ENCODE measurements at places on chromosomes 7 and 10.

GRCh38 chr7:46542076-46542475 lies 621.0 kb upstream of the IGFBP3 start:
- DNase-seq, result no peak

DNA sequence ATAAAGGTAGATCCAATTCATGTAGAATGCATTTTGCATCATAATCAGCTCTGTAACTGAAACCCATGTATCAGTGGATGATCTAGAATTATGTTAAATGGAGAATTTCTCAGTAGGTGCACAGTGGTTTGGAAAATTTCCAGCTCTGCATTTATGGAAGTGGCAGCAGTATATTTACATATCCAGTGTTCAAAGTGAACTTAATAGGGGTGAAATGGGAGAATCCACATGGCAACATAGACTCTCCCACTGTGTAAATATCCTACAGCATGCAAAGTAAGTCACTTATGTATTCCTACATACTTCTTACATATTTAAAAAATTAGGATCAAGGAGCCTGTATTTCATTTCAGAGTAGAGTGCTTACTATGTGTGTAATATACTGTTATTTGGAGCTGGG lies 35.3 kb downstream of the CDC14C start:
- DNase-seq, result no peak

DNA sequence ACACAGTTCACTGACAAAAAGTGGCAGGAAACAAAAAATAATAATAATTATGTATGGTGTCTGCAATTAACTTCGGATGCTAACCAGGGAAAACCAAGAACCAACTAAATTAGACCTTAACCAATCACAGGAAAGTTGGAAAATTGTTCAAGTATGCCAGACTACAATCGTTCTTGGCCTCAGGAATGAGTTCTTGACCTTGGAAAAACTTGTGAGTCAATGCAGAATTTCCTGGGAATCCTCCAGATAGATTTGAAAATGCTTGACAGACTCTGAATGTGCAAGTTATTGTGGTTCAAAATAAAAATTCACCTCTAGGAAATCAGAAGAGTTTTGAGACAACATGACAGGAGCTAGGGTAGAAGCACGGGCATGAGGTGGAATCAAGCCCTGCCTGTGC lies 171.5 kb downstream of the C7orf25 start:
- DNase-seq, result no peak

GRCh38 chr7:469563-469961 lies 50.1 kb downstream of the PDGFA start:
- DNase-seq, result no peak

GRCh38 chr10:117241541-117242462 lies 888 bp downstream of the SLC18A2 start:
- DNase-seq, result no peak

- no peak for DNase-seq
Measured at GRCh38 chr7:135001390-135002165, 15.3 kb downstream of the AGBL3 start.

DNA sequence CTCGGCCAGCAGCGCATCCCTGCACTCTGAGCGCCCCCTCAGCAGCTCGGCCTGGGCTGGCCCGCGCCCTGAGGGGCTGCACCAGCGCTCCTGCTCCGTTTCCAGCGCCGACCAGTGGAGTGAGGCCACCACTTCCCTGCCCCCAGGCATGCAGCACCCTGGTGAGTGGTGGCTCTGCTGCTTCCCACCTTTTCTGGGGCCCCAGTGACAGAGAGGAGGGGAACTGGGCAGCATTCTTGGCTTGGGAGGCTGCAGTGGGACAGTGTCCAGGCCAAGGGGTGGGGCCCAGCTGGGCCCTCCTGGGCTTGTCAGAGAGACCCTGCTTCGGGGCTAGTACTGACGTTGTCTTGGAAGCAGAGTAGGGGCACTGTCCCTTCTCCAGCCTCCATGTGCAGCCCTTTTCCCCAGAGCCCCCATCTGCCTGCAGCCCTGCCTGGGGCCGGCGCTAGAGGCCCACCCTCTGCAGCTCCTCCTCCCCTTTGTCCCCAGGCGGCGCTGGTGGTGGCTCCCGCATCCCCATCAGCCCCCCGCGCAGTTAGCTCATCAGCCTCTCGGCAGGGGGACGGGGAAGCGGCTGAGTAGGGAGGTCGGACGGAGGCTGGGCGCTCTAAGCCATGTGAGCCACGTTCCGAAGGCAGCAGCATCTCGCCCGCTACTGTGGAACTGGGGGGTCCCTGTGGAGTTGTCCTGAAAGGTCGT lies 29.2 kb downstream of the GBX1 start:
- DNase-seq, result no peak

GRCh38 chr7:97116308-97116707 lies 1.2 kb upstream of the SDHAF3 start:
- DNase-seq, result no peak

DNA sequence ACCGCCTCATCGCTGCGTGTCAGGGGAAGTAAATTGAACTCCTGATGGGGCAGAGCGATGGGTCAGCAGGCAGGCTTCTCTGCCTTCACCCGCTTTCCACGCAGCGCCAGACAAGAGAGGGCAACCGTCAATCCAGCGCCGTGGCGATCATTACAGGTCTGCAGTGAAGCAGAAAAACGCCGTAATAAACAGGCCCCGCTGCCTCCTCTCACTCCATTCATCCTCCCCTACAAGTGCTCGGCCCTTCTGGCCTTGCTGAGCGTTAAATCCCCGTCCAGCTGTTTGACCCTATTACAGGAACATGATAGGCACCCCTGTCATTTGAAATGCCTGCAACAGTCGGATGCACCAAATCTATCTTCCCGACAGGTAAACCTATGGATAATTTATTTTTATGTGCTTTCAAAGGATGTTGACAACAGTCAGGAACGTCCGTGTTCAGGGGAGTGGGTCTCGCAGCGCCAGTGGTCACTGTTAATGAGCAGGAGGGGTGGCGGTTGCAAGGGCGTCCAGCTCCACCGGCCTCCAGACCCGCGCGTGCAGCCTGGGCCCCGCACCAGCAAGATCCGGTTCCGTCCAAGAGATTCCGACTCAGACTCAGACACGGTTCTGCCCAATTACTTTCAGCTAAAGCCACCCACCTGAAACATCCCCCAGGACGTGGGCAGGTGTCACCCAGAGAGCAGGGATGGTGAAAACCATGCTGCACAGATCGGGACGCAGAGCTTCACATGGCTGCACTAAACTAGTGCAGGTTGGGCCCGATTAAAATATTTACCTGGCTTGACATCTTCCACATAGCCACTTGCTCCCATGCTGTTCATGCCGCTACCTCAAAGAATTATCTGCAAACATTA lies 508.0 kb upstream of the MGMT start:
- DNase-seq, result no peak

DNA sequence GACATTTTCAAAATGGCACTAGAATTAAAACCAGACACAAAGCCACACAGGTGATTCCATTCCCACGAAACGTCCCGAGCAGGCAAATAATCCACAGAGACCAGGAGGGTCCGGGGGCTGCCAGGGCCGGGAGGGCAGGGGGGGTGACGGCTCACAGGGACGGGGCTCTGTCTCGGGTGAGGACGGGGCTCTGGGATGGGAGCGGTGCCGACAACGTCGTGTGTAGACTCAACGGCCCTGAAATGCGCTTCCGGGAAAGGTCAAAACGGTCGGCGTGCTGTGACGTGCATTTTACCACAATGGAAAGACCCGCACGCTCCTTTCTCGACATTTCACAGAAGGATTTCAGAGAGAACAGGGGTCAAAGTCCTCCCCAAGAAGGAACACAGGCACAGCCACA lies 63.3 kb upstream of the PDGFA start:
- DNase-seq, result no peak

GRCh38 chr10:47309408-47310089 lies 9.6 kb downstream of the GDF10 start:
- no peak for DNase-seq

DNA sequence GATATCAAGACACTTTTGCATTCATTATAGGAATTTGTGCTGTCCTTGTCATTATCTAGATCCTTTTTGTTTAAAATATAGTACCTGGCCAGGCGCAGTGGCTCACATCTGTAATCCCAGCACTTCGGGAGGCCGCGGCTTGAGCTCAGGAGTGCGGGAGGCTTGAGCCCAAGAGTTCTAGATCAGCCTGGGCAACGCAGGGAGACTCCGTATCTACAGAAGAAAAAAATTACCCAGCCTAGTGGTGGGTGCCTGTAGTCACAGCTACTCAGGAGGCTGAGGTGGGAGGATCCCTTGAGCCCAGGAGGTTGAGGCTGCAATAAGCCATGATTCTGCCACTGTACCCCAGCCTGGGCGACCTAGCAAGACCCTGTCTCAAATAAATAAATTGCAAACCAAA lies 621 bp upstream of the MORN4 start:
- DNase-seq, result no peak

DNA sequence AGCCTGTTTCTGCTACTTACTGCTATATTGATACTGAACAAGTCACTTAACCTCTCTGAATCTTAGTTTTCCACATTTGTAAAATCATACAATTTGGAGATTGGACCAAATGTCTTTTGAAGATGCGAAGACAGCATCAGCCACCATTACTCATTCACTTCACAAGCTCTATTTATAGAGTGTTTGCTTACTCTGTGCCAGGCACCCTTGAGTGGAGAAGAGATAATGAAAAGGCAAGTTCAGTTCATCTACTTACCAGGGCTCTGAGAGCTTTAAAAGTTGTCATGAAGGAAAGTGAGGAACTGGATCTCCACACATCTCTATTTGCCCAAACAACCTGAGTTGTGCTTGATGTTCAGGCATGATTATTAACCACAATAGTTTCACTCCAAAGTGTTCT lies 277.5 kb downstream of the CSTF2T start:
- no peak for DNase-seq

- DNase-seq, result no peak
Measured at GRCh38 chr10:63720676-63721075, 199.5 kb downstream of the REEP3 start.

DNA sequence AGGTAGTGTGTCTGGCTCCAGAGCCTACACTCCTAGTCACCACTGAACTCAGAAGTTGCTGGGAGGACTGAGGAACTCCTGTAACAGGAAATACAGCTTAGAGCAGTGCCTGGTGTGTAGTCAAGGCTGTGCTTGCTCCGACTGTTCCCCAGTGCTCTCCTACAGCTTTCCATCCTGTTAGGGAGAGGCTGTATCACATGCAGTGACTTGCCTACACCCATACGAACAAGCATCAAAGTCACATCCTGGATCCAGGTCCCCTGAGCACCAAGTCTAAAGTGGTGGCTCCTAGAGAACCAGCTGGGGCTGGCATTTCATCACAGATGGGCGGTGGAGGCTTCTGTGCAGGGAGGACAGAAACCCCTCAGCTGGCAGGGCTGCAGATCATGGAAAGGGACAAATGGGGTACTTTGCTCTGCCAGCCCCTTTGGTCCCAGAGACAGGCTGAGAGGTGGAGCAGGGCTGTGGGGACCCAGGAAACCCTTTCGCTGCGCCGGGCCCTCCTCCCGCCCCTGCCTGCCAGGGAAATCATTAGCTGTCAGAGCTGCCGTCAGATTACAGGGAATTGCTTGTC lies 7.7 kb downstream of the ASB10 start:
- no peak for DNase-seq

- DNase-seq, result no peak
Measured at GRCh38 chr7:36391436-36392198, 2.0 kb downstream of the ANLN start.

- no peak for DNase-seq
Measured at GRCh38 chr10:99808270-99808669, 25.8 kb downstream of the ABCC2 start.

- DNase-seq, result no peak
Measured at GRCh38 chr10:52390388-52390787, 76.3 kb downstream of the DKK1 start.

DNA sequence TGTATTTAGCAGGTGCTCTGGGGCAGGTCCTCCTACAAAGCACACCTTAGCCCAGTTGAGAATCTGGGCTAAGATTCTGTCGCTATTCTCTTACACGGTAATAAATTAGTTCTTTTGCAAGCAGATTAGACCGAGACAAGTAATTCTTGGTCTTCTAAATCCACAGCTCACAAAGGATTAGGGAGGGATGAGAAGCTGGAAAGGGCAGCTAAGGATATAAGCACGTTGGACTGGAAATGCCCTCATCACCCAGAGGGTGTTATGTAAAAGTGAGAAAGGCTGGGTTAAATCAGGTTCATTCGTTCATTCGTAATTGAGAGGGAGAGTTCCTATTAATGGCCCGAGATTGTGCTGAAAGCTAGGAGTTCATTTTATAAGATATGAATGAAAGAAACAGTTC lies 41.8 kb downstream of the PFKFB3 start:
- no peak for DNase-seq

GRCh38 chr7:80480566-80480965 lies 31.3 kb downstream of the GNAT3 start:
- no peak for DNase-seq

DNA sequence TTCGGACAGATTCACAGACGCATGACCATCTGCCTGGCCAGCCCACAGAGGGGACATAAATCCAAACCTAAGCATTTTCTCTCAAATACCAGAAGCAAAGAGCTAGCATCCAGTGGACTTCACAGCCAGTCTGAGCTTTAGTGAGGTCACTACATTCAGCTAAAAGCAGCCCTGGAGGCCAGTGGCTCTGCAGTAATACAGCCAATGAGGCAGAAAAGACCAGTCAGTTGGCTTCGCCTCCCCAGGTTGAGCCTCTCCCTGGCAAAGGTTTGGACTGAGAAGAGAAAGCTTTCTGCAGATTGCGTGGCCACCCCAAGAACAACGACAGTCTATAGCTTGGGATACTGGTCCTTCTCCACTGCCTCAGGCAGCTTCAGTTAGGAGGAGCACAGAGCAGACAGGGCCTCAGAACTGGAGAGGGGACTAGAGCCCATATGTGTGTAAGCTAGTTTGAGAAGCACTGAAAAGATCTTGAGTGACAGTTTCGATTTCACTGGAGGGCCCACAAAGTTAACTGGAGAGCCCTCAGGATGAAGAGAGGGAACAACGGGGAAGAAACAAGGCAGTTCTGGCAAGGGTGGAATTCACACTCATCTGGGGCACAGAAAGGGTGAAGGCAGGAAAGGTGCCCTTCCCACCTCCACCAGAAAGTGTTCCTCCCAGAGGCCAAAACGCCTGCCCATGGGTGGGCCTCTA lies 3.8 kb downstream of the WDR91 start:
- no peak for DNase-seq

DNA sequence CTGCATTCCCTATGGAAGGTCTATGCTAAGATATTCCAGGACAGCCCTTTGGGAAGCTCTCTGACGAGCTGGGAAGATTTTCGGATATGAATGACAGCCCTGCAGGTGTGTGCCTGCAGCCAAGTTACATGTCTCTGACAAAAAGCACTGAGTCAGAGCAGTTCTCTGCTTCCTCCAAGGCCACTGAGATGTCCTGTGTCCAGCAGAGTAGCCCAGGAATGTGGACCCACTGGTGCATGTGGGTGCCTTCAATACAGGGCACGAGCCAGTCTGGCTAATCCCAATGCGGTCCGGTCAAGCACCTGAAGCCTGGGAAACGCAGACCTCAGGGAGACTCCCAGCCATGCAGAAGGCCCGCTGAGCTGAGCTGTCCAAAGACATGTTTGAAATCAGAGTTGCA lies 565.7 kb downstream of the TCERG1L start:
- DNase-seq, result no peak

DNA sequence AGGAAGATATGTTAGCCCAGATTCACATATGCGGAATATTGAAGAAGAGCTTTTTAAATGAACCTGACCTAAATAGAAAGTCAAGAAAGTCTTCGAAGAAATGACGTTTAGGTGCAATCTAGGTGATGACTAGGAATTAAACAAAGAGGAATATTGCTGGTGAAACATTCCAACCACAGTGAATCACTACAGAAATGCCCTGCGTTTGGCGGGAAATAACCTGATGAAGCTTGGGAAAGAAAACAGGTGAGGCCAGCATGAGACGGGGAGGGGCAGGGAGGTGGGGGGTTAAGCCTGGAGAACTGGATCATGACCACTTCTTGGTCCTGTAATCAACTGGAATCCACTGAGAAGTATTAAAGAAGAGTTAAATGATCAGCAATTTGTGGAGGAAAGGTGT lies 299.4 kb upstream of the VSTM2A start:
- DNase-seq, result no peak

All from activated gamma-delta T cell treated with anti-CD3 and anti-CD28 coated beads, Interleukin-2, amount 50 U/mL, for 16 hours (primary cell).